HFF-Myc (cell line): ENCODE measurements at places on chromosomes 12 and 14.

GRCh38 chr14:92906823-92907222 is 16.1 kb upstream of the CHGA start:
- DNase-seq, result no peak

GRCh38 chr14:105466531-105467248 is 7.9 kb upstream of the CRIP2 start:
- DNase-seq, result no peak

DNA sequence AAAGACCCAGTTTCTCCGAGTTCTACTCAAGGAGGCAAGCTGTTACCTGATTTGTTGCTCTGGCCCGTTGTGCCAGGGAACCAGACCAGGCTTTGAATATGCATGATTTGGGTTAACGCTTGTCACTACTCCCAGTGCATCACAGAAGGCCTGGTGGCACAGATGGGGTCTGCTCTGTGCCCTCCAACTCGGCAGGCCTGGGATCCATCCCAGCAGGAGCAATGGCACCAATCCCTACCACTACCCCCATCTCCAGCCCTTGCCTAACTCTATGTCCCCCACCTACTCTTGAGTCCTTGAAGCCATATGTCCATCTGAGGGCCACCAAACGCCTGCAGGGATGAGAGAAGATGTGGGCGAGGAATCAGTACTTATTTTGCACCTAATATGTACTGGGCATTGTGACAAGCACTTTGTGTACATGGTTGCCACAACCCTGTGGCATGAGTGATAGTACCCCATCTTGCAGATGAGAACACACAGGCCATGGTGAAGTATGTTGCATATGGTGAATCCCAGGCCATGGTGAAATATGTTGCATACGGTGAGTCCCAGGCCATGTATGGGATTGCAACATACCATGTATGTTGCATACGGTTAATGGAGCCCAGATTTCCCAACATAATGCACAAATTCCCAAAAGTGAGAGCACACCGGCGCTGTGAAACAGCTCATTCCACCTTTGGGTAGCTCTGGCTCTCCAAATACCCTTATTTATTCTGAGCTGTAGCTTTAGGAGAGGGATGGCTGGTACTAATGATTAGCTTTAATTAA is 102.7 kb downstream of the NTF3 start:
- DNase-seq, result no peak

DNA sequence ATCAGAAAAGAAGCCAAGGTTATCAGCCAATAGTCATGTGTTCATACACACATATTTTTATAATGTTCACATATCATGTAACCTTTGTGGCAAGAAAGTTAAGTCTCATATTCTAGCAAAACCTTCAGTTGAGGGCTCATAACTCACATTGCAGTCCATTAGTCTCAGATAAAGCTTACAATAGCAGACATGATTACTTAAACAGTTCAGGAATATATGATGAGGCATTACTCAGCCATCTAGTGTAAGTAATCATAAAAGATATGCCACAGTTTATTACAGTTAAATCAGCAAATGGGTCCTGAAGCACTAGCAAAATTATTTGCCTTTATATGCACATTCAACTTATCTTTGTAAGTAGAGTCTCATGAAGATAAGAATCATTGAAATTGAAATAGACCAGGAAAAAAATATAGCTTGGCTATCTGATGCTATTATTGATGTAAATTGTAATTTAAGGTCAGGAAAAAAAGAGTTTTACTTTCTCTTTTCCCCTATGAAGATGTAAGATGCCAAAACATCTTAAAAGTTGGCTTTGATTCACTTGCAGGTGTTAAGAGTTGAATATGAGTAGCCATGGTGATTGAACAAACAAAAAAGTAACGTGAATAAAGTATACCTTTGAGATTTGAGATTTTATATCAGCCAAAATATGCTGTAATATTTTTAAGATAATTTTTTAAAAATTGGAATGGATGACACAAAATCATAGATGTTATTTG is 537.0 kb downstream of the SLC6A15 start:
- DNase-seq, result no peak

DNA sequence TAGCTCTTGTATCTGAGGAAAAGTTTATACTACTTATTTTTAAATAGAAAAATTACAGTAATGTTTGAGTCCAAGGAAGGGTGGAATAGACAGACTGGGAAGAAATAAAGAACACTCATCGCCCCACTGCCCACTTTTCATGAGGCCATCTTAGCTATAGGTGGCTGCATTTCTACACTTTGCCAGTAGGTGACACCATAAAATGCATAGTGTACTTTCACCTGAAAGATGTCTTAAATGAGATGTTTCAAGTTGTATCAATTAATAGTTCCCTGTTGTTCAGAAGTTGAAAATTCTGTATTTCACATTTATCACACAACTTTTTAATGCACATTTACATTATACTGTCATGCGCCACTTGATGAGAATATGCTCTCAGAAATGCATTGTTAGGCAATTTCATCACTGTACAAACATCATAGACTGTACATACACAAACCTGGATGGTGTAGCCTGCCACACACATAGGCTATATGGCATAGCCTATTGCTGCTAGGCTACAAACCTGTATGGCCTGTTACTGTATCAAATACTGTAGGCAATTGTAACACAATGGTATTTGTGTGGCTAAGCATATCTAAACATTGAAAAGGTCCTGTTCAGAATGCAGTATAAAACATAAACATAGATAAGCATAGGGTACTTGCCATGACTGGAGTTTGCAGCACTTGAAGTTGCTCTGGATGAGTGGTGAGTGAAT is 27.6 kb downstream of the PMCH start:
- peak; percentile 5 for DNase-seq

- no peak for DNase-seq
These were observed 48.2 kb downstream of the SETD3 start for GRCh38 chr14:99432485-99432884.

DNA sequence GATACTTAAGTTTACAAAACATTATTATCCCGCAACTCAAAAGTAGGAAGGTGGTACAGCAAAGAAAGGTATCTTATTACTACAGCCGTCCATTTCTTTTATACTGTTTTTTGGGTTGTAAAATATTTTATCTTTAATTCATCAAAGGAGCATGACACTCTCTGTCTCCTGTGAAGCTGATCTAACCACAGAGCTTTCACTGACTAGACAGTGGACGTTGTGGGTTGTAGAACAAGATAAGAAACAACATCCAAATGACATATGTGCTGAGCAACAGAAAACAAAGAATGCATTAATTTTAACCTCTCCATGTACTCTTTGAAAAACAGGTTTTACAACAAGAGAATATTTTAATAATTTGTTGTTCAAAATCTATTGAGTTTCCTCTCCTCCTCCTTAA is 195.9 kb upstream of the FBXO33 start:
- DNase-seq, result no peak

- no peak for DNase-seq
These were observed 196.2 kb downstream of the KIF26A start for GRCh38 chr14:104334424-104335161.

GRCh38 chr12:7834701-7835100 is 38.0 kb downstream of the SLC2A14 start:
- no peak for DNase-seq
